ENCODE measurements at places on chromosomes 7 and 10. TPM values are rescaled to one million over a fixed set of nuclear protein-coding genes. Genes with fewer than 3 reads are reported as not detected.

SEMA3A gene
- 52.6 TPM for total RNA-seq

TMEM176B gene
- not detected for total RNA-seq

DNA sequence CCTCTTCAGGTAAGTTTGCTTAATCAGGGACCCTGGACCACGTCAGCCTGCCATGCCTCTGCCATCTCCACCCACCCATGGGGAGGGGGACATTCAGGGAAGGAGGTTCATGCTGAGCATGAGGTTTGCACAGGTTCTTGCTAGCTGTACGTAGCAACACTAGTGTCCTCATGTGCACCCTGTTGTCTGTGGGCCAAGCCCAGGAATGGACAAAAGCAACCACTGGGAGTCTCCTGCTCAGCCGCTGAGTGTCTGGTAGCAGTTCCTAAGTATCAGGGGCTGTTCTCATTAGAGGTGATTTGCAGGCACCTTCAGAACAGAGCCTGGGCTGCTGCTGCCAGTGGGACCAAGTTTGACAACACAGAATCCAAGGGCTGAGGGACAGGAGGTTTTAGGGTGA, 17.9 kb downstream of the CASP7 start:
- H3K27ac ChIP-seq = no peak overlapping the region
- peaks cover 5% of the 10 kb centered on the region for H3K4me1 ChIP-seq
- H3K27me3 ChIP-seq = no peaks in the 10 kb centered on the region
- H3K4me3 ChIP-seq = no peak overlapping the region

GRCh38 chr7:81492240-81492639, 277.6 kb downstream of the HGF start:
- DNase-seq = no peak
- no peaks in the 10 kb centered on the region for H3K27me3 ChIP-seq
- H3K4me1 ChIP-seq = no peaks in the 10 kb centered on the region
- no peak overlapping the region for H3K27ac ChIP-seq

DNA sequence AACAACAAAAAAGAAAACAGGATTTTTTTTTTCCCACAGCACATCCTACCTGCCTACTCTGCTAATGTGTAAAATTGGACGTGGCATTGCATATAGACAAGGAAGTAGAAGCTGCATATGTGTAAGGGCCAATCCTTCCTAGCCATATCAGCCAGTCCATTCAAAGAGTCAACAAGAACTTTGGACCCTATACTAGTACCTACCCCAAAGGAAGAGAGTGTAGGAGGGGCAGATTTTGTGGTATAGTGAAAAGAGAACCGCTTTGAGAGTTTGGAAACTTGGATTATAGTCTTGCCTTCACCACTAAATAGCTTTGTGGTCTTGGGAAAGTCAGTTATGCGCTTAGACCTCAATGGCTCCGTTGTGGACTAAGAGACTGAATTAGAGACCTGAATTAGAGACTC, 12.1 kb upstream of the MCU start:
- no peak for DNase-seq
- no peaks in the 10 kb centered on the region for H3K27me3 ChIP-seq
- no peak overlapping the region for H3K4me3 ChIP-seq
- no peak overlapping the region for H3K27ac ChIP-seq
- peaks cover 2% of the 10 kb centered on the region for H3K36me3 ChIP-seq

DNA sequence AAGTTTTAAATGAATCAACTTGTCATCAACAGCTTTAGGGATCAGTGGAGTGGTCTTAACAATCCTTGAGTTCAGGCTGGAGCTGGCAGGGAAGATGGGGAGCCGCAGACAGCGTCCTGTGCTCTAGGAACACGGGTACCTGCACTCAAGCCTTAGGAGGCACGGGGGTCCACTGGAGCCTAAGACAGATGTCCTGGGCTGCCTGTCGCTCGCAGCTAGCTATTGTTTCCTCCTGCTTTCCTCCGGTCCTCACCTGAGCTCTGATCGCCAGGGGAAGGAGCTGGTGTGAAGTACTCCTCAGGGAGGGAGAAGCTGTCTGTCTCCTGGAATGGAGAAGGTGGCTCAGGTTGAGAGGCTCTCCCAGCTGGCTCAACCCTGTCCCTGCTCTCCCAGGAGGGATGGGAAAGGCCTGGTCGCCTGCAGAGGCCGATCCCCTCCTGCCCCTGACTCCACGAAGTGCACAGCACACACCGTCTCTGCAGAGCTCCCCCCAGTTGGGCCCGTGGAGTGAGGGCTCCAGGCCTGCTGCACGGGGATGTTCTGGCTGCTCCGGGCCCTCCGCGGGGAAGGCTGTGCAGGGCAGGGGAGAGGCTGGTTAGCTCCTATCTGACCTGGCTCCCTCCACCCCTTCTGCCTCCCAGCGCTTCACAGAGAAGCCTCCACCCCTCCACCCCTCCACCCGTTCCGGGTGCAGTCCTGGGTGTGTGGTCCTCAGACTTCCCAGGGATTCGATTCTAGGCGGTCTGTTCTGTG, 14.5 kb upstream of the PYROXD2 start:
- peaks cover 6% of the 10 kb centered on the region for H3K4me1 ChIP-seq
- H3K27ac ChIP-seq = no peak overlapping the region
- peaks cover 26% of the 10 kb centered on the region for H3K36me3 ChIP-seq
- DNase-seq = no peak
